ENCODE measurements at places on chromosomes 13 and 19. TPM values are rescaled to one million over a fixed set of nuclear protein-coding genes. Genes with fewer than 3 reads are reported as not detected.

CEACAM20 gene
- not detected for total RNA-seq

IZUMO2 gene
- total RNA-seq, result not detected

ATXN8OS gene
- total RNA-seq, result 2.2 TPM

F10 gene
- 0.62 TPM for total RNA-seq

C5AR2 gene
- 0.31 TPM for total RNA-seq

CD70 gene
- total RNA-seq, result not detected
